Activated T-helper 1 cell treated with Interleukin-2 at 50 U/mL for 16 hours (primary cell): ENCODE measurements at places on chromosomes 7 and 10.

DNA sequence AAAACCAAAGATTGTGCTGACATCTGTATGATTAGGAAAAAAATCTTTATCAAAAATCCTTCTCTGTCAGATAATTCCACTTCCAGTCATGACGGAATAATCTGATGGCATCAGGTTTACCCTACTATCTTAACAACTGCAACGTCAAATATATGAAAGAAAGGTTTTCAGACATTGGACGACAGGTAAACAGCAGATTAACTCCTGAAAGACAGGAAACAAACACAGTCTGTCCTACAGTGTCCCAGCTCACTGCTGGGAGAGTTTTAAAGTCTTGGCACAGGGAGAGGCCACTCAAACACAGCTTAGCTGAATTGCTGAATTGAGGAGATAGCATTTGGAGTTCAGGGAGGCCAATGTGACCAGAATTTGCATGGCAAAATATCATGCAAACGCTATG, 186.3 kb upstream of the KCTD7 start:
- no peak for DNase-seq

GRCh38 chr10:84302223-84302622, 26.2 kb upstream of the CCSER2 start:
- DNase-seq: no peak

DNA sequence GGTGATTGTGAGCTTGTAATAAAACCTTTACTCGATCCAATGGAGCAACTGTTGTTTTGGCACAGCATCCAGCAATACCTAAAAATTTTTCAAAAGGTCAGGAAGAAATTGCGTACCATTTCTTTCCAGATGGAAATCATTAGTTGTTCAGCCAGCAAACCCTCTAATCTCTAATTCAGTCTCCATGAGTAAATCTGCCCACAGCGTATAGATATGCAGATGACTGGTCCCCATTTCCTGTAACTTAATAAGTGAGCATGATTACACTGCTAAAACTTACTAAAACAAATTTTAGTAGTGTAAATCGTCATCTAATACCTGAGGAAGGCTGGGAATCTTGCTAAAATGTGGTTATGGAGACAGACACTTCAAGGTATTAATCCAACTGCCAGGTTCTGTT, 10.6 kb downstream of the SLC25A16 start:
- DNase-seq: no peak

- no peak for DNase-seq
Measured at GRCh38 chr10:15140698-15141097, 27.8 kb downstream of the NMT2 start.

DNA sequence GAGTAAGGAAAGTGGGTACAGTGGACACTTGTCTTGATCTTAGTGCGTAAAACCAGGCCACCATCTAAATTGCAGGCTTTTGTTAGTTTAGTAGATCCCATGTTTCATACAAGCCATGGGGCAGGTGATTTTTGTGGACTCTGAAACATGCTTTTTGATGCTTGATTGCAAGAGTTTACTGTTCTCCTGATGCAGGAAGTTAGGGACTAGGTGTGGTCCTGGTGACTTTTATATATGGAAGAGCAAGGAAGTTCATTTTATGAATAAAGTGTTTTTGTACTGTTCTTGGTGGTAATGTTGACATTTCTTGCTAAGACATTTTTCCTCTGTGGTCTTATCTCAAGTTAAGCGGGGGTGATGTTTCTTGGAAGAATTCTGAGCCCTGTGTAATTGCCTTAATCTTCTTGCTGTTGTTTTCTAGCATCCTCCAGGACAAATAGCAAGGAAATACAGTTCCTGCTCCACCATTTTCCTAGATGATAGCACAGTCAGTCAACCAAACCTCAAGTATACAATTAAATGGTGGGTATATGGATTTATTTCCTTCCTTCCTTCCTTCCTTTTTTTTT, 89.0 kb upstream of the GJD4 start:
- DNase-seq: no peak

GRCh38 chr7:31043051-31043471, 9.0 kb upstream of the ADCYAP1R1 start:
- no peak for DNase-seq

DNA sequence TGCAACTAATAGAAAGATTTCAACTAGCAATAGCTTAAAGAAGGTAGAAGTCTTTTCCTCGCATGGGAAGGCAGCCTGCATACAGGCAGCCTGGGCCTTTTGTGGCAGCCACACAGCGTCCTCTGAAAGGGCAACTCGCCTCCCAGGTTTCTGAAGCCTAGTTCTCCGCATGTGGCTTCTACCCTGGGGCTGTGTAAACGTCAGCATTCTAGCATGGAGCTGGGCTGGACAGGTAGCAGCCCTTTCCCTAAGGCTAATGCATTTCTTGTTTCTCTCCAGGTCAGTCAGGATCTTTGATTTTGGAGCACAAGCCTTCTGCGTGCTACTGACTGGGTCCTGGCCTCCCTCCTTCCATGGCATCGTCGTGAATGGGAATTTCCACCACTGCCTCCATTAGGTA, 23.8 kb upstream of the SEC61G start:
- DNase-seq: no peak

GRCh38 chr10:75395066-75395931, 6.3 kb downstream of the ZNF503 start:
- DNase-seq: no peak

DNA sequence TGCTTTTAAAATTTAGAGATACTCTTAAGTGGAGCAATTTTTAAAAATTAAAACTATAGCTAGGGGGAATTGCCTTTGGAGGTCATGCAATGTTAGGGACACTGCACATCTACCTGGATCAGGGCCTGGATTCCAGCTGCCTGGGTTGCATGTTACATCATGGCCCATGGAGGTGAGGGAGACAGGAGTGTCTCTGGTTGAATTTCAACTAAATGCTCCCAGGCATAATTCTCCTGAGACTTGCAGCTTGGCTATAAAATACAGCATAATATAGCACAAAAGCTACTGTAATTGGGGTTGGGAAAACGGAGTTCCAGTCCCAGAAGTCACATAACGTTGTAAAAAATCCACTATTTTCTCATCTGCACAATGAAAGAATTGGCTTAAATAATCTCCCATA, 782.5 kb downstream of the LRMDA start:
- no peak for DNase-seq

DNA sequence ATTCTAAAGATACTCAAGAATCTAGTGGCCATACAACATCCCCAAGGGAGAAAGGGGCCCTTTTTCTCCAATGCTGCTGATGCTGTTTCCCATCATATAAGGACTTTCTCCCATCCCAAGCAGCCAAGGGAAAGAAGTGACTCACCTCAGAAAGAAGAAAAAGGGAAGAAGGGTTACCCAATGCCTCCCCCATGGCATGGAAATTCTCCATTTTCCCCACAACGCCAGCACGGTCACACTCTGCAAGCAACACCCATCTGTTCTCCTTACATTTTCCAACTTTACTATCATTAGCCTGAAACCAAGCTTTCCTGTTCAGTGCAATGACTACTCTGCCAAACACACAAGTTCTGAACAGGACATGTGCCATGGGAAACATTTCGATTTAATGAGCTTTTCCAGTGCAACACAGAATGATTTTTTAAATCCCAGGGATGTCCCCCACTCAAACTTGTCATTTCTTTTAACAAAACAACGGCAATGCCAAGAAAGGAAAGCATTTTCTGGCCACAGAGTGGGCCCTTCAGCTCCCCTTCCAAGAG, 67.9 kb downstream of the PTPRN2 start:
- no peak for DNase-seq
